ENCODE measurements at places on chromosomes 3 and 15. TPM values are rescaled to one million over a fixed set of nuclear protein-coding genes. Genes with fewer than 3 reads are reported as not detected.

Gene CCDC54
- not detected for total RNA-seq

Gene SPTBN5
- not detected for total RNA-seq

Gene FSD2
- not detected for total RNA-seq

Gene PHLDB2
- total RNA-seq, result 12.8 TPM

Gene TGM5
- total RNA-seq, result not detected

Gene HAPLN3
- 9.5 TPM for total RNA-seq

Data from neural progenitor cell (in vitro differentiated cells).